Stimulated activated CD4-positive, alpha-beta T cell treated with anti-CD3 and anti-CD28 coated beads, Interleukin-1b, Interleukin-23, amount 100 ng/mL, for 1 hour (primary cell): ENCODE measurements at places on chromosomes 6 and 20.

GRCh38 chr20:63626424-63627128 lies at the start of gene GMEB2:
Gene GMEB2, minus strand, starts transcription at chr20:63627101. Its CDS starts 7,704 bp downstream, at chr20:63619397.
- peak; percentile 56 for DNase-seq

DNA sequence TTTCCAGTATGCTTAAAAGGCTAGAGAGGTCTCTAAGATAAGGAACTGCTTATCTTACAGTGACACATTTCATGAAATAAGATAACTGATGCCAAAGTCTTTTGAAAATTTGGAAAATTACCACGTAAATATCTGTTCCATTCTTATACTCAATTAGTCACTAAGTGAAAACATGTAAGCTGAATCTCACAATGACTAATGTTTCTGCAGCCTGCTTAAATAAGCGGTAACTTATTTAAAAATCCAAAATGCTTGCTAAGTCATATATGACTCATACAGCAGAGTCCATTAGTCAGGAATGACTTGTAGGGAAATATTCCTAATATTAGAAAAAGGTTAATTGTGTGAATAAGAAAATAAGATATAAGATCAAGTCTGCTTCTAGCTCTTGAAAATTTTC lies 27.8 kb upstream of the LGSN start:
- DNase-seq: no peak

- no peak for DNase-seq
Measured at GRCh38 chr6:7726416-7727085, 652 bp downstream of the BMP6 start.

GRCh38 chr6:39938773-39939654 lies 4.8 kb upstream of the MOCS1 start:
- DNase-seq: no peak

DNA sequence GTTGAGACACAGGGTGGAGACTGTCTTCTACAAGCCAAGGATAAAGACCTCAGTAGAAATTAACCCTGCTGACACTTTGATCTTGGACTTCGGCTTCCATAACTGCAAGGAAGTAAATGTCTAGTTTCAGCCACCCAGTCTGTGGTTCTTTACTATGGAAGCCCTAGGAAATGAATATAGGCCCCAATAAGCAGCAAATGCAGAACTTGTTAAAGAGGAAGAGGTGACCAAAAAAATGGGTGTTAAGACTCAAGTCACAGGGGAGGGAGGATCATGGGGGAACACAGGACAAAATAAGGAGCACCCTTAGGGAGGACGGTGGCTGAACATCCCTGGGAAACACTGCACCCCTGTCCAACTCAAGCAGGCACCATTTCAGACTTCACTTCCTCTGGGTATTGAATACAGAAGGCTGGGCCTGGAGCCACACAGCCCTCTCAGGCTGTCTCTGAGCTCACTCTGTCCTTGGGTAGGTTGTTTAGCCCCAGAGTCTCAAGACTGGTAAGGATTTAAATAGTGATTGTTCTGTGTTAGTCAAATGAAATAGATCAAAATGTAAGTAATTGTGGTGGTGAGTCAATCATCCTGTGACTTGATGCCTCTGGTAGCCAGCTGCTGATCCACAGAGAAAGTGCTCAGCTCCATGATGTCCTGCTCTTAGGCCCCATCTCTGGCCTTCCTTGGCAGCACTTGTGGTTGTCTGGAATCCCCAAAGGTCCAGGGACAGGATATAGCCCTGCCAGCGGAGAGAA lies 30.5 kb upstream of the SIRPD start:
- DNase-seq: no peak

GRCh38 chr6:116847227-116847626 lies 18.3 kb upstream of the GPRC6A start:
- no peak for DNase-seq

- DNase-seq: no peak
Measured at GRCh38 chr6:24959319-24959718, 23.6 kb upstream of the RIPOR2 start.

GRCh38 chr20:33028875-33029274 lies 2.6 kb upstream of the BPIFB6 start:
- DNase-seq: no peak

DNA sequence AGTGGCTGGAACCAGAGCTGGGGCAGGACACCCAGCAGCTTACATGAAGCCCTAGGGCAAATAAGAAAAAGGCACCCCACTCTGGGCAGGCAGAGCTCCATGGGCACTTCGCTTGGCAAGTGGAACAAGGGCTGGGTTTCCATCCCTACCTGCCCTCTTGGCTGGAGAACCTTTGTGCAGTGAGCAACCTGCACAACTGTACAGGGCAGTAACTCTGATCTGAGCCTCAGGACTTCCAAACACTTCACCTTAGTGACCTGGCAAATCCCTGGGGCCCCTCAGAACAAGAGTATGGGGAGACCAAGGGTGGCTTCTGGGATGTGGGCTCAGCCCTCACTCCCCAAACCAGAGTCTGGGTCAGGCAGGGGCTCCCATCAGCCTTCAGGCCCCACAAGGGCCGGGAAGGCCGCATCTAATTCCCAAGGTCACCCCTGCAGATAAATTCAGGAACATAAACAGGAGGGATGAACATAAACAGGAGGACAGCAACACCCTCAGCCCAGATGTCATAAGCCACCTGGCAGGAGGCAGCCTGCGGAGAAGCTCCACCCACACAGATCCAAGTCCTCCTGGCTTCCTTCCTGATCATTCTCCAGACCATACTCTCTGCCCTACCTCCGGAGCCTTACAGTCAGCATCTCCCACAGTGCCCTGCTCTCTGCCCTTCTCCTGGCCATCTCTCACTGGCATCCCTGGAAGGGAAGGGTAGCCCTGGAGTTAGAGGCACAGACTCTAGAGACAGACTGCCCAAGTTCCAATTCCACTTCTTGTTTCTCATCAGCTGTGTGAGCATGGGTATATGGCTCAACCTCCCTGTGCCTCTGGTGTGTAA lies 37.5 kb downstream of the HNF4A start:
- no peak for DNase-seq

- no peak for DNase-seq
Measured at GRCh38 chr6:12132351-12133222, 120.5 kb downstream of the HIVEP1 start.

DNA sequence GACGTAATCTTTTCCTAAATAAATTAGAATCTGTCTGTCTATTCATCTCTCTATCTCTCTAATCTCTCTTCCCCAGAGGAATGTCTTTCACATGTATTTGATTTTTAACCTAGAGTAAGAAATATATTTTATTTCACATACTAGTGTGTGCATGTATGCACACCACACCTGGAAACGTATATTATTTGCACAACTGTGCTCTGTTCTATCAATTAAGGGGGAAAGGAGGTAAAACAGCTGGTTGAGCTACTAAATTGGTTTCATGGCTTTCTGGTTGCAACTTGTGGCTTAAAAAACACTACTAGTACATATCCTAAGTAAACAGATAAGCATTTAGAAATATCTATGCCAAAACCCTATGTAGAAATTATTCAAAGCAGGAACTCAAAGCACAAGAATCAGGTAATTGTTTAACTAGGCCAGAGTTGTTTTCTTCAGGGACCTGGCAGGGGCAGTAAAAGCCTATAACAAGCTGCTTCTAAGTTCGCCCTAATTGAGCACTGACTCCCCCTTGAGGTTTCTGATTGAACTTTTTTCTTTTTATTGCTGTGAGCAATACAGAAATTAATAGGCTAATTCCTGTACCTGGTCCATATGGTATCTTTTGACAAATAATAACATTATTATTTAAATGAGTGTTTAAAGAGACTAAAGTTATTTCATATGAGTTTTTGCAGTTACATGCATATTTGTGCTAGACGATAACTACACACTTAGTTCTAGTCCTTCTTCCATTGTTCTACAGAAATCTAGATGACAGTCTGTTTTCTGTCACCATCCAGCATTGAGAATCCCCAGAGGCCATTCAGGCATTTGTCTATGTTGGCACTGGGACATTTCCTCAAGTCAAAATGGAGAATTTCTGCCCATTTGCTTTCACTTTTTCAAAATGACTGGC lies 88.6 kb downstream of the MCHR2 start:
- no peak for DNase-seq
